Activated CD4-positive, alpha-beta T cell treated with anti-CD3 and anti-CD28 coated beads, Interleukin-2, Interleukin-4, amounts not matched to agents 100 ng/mL and 50 ng/mL, durations not matched to agents 16 hours and 8 hours (primary cell): ENCODE measurements at places on chromosomes 5 and 9.

DNA sequence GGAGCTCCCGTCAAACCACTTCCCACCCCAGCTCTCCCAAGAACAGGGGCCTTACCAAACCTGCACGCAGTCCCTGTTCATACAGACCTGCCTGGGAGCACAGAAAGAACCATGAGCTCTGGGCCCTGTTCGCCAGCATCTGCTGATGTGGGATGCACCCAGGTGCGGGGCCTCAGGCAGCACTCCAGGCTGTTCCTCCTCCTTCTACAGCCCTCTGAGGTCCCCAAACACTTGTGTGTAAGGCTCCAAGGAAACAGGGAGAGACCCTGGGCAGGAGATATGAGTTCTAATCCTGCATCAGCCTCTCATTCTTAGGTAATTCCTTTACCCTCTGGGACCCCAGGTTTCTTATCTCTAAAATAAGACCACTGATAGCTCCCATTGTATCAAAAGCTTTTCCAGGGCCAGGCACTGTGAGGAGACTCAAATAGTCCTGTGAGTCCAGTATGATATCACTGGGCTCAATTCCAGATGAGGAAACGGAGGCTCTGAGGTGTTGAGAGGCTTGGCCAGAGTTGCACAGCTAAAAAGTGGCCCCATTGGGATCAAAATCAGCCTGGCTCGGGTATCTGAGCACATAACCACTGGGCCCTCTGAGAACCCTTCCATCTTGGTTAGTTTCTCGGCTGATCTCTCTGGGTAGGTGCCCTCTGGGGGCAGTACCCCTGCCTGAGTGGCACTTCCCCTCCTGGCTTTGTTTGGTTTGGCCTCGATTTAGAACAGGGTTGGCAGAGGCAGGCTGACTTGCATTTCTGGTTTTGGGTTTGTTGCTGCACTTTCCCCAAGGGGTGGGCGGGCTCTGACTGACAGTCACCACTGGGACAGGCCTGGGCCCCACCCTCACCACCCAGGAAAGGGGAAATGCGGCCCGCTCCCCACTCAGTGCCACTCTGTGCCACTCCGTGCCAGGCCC lies 116.8 kb downstream of the RGS3 start:
- peak; percentile 86 for DNase-seq

DNA sequence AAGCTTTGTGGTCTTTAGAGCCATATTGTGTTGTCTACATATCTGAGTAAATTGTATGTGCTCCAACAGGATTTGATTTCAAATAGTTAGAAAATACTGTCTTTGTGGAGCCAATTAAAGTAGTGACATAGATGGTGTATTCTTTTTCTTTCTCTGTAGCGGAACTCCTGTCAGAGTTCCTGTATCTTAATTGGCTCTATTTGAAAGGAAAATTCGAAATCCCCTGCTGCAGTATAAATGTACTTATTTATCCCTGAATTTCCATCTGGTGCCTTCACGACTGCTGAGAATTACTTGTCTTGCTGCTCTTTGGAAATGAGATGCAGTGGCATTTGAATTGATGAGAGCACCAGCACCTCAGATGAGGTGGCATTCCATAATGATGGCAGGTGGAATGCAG lies 546.7 kb upstream of the SGCD start:
- DNase-seq, result no peak

GRCh38 chr5:141413540-141414069 lies 818 bp downstream of the PCDHGA10 start:
- no peak for DNase-seq

GRCh38 chr5:165502893-165503691 lies 1997.7 kb downstream of the MAT2B start:
- no peak for DNase-seq

DNA sequence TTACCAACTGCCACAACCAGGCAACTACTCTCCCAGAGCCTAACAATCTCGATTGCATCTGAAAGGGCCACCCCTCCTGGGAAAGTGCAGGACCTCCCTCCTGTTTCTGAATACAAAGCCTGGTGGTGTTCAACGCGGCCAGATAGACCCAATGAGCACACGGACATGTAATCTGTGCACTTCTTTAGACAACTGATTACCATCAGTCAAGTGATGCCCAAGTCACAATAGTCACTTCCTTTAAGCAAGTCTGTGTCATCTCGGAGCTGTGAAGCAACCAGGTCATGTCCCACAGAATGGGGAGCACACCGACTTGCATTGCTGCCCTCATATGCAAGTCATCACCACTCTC lies 739 bp downstream of the C9orf72 start:
- peak; percentile 75 for DNase-seq

GRCh38 chr5:148607406-148607805 lies 46.9 kb downstream of the HTR4 start:
- no peak for DNase-seq
